ENCODE measurements at places on chromosomes 2 and 18.

GRCh38 chr2:150167711-150168110 lies 319.8 kb downstream of the RND3 start:
- DNase-seq: no peak

DNA sequence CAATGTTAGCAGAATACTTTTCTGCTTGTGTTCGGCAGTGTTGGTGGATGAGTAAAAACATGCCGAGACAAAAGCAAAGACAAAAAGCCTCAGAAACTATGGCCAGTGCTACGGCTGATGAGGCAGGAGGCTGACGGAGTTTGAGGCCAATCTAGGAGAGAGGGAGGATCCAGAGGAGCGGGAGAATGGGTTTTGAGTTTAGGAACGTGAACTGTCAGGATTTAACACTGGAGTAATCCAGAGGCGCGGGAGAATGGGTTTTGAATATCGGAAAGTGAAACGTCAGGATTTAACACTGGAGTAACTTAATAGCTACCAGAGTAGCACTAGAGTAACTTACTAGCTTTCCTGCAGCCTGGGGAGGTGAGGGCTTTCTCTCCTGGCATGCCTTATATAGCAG lies 37.4 kb downstream of the LYPD6B start:
- DNase-seq: no peak

GRCh38 chr2:238507836-238508235 lies 81.1 kb downstream of the ASB1 start:
- no peak for DNase-seq

GRCh38 chr2:23615216-23616020 lies 230.4 kb downstream of the KLHL29 start:
- DNase-seq: no peak

DNA sequence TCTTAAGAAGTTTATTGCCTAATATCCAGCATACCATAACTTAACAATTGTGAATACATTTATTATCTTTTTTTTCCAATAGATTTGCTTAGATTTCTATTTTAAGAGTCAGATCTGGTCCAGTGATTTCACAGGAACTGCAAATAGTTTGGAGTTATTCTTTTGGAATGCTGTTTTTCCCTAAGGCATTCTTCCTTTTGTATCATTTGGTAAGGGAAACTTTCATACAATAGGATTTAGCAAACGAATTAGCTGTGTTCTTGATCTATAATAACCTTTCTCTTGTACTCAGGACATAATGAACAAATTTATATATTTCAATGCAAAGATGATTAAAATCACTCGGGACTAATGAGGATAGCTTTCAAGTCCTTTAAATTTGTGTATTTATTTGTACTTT lies 201.6 kb downstream of the ERBB4 start:
- no peak for DNase-seq

All from central memory CD4-positive, alpha-beta T cell (primary cell).